ENCODE measurements at places on chromosomes 12 and 14.

DNA sequence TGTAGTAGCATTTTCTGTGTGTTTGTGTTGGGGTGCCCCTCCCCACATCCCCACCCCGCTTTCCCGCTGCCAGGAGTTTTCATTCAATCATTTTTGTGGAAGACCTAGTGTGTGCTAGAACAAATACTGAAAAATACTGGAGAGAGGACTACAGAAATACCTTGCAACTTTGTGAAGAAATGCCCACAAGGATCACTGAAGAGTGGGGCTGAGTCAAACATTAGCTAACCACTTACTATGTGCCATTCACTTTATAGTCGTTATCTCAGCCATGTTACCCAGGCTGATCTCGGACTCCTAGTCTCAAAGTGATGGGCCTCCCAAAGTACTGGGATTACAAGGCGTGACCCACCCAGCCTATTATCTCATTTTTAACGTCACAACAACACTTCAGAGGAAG, 559 bp upstream of the LMBR1L start:
- no peak for DNase-seq

GRCh38 chr12:110015132-110015531, 15.9 kb downstream of the ANKRD13A start:
- no peak for DNase-seq

DNA sequence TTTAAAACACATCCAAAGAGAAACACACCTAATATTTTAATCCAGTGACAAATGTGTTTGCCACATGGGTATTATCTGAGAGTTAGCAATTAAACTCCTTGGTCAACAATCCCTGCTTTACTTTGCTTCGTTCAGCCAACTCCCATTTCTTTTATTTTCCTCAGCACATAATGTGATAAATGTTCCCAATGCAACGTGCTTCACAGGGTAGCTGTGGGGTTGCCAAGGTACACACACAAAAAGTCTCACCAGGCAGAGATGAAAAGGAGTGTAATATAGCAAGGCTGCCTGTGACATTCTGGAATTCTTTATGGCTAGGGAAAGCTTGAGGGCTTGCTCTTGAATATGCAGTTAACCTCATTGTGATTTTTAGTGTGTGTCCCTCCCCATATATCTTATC, 208.0 kb upstream of the DIO2 start:
- no peak for DNase-seq

DNA sequence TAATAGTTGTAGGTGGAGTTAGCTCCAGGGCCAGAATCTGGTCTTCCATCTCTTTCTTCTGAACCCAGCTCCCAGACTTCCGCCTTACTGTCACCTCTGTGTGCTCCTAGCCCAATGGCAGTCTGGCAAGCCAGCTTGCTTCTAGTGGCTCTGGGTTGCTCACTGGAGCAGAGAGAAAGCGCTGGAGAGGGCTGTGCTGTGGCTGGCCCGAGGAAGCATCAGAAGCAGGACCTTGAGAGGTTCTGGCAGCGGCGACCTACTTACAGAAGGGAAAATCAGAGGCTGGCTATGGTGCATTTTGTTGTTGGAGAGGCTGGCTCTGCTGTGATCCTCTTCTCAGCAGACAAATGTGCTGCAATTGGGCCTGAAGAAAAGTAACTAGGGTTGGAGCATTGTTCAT, 28.6 kb downstream of the KCNA5 start:
- DNase-seq, result no peak

DNA sequence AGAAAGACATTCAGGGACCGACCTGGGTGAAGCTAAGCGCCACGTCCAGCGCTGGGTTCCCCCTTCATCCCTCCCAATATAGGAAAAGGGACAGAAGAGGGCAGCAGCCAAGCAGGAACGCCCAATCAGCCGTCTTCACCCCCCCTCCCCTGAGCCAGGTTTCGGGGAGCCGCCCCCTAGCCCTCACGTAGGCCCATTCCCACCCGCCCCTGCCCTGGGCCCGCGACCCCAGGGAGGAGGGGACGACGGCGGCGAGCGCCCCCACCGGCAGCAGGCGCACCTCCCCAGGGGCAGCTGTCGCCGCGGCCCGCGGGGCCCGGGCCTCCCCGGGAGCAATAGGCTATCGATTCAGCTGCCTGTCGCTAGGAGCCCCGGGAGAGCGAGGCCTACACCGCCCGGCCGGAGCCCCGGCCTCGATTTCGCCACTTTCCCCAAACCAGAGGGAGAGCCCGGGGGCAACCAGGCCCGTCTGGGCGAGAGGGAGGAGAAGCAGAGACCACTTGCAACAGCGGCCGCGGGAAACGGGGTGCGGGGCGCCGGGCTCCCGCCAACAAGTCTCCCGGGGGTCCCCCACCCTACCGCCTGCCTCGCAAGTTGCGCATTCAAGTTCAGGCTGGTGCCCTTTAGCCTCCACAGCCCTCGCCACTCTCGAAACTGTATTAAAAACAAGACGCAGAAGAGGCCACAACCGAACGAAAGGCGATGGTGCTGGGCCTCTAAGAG, 1.3 kb downstream of the DCAF5 start:
- peak; percentile 88 for DNase-seq

DNA sequence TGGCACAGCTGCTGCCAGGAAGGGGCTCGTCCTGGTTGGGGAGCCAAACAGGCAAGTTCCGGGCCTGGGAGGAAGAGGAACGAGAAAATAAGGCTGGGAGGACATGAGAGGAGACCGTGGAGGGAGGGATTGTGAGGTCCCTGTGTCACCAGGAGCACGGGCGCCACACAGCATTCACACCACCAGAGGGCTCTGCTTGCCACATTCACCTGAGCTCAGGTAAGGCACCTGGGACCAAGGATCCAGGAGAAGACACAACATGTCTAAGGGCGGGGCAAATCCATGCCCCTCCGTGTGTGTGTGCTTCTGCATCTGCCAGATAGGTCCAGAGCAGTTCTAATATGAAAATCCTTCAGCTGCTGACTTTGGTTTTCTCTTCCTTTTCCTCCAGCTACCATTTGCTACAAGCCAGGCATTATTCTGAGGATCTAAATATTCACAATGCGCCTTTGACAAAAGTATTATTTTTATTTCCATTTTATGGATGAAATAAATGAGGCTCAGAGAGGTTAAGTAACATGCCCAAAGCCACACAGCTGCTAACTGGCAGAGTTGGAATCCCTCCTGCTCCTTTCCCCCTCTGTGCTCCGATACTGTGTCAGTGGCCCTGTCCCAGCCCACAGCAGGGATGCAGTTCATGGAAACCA, 14.6 kb downstream of the RAPGEF3 start:
- no peak for DNase-seq

- DNase-seq, result no peak
Measured at GRCh38 chr12:10142976-10143589, 13.1 kb upstream of the CLEC7A start.

DNA sequence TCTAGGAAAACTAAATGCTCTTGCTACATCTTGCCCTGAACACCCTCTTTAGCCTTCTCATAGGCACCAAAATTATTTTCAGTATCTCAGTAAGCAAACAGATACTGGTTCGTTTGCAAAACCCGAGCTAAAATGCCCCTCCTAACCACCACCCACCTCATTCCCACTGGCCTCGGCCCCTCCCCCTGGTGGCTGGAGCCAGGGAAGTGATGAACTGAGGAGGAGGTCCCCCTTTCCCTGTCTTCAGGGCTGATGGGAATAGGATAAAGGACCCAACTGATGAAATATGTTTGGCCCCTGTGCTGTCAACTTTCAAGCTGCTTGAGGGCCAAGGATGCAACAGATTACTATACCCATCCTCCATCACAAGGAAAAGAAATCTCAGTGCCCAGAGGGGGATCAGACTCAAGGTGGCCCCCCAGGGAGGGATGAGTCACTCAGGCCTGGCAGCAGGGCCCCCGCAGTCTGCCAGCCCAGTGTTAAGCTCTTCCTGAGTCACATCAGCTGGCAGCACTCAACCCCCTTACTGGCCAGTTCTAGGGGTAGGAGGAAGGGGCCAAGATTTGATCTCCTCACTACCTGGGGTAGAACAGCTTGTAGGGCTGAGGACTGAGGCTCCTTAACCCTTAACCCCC, 1.7 kb downstream of the ANKRD52 start:
- DNase-seq, result no peak

Measured in neuronal stem cell (in vitro differentiated cells).